ENCODE measurements at places on chromosomes 2 and 18. TPM values are rescaled to one million over a fixed set of nuclear protein-coding genes. Genes with fewer than 3 reads are reported as not detected.

- no peak for DNase-seq
Measured at GRCh38 chr2:14930441-14930840, 297.9 kb downstream of the LRATD1 start.

DNA sequence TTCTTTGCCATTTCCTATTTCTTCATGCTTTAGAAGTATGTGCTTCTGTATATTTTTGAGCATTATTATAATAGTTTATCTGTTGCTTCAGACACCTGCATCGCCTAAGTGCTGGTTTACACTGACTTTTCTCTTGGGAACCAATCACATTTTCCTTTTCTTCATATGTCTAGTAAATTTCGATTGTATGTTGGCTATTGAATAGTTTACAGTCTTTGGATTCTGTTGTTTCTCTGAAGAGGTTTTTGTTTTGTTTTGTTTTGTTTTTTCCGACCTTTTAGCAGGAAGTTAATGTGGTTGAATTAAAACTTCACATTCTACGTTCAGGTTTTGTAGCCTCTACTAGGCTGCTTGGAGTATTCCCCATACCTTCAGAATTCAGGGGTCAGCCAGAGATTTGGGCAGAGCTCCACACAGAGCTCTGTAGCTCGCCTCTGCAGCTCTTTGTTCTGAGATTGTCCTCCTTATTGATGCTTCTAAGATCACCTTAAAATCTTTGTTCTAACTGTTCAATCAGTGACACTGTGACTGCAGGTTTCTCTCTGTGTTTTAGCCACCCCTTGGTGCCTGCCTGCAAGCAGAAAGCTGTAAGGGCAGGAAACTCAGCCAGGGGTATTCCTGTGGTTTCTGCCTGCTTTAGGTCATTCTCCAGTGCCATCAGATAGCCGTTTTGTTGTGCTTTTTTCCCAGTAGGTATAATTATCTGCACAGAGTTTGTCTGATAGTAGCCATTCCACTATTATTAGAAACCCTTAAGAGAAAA lies 83.4 kb downstream of the FAM168B start:
- DNase-seq: no peak

DNA sequence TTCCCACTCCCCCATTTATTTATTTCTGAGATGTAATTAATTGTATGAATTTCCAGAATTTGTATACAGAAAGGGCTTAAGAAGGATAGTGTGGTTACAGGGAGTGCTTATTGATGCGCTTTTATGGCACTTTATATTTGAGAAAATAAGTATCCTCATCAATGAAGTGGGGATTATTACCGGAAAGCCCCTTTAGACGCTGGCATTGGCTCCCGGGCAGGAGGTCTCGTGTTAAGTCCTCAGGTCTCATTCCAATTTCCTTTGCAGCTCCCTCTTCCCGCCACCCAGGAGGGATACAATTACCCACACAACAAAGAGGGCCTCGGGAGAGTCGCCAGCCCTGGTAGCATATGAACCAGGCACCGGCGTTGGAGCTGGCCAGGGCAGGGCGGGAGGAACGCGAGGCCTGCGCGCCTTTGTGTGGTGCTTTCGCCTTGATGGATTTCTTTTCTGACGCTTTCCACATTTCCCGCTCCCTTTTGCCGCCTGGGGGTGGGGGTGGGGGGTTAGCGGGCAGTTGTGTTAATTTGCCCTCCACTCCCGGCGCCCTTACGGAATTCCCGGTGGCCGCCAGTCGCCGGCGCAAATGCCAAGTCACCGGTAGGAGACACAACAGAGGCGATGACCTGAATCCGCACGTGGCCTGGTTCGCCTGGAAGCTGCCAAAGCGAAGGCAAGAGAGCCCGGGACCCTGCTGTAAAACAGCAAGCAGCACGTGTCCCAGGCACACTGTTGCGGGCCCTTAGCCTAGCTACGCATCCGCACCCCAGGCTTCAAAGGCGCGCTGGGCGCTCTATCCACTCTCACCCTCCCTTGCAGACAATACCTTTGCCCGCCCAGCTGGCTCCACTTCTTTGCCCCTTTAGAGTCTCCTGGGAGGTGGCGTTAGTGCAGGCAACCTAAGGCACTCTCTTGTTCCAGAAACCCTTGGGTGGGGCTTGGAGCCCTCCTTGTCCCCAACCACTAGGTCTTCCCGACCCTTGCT lies 3.3 kb downstream of the GAD1 start:
- no peak for DNase-seq

DNA sequence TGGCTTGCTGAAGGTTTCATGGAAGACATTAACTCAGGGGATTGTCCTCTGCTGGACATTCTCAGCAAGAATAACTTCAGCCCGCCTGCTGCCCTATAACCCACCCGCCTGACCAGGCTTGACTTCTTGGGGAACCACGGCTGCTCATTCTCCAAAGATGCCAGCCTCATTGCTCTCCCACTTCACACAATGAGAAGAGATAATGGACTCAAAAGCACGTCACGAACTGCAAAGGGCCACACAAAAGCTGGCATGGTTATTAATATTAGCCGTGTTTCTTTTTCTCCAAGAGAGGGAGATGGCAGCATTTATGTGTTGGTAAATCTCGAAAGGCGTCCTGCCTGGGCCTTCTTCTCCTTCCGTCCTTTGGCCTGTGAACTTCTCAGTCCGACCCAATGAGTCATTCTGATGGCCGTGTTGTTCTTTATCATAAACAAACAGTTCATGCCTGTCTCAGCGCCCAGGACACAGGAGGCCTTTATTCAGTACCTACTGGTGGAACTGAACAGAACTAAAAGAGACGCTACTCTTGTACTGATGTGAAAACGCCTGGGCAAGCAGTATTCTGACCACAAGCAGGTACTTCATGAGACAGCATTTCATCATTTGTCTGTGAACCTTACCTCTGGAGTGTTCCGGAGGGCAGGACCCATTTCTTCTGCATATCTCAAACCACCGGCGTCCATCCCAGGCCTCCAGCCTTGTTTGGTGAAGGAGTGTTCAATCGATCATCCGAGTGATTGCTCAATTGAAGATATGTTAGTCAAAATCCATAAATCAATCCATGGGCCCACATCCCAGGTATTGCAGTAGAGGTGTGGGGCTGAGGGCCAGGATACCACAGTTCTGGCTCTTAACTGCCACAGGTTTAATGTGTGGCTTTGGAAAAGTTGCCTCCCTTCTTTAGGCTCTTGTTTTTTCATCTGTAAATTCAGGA lies 25.1 kb upstream of the KLHL29 start:
- DNase-seq: no peak

DNA sequence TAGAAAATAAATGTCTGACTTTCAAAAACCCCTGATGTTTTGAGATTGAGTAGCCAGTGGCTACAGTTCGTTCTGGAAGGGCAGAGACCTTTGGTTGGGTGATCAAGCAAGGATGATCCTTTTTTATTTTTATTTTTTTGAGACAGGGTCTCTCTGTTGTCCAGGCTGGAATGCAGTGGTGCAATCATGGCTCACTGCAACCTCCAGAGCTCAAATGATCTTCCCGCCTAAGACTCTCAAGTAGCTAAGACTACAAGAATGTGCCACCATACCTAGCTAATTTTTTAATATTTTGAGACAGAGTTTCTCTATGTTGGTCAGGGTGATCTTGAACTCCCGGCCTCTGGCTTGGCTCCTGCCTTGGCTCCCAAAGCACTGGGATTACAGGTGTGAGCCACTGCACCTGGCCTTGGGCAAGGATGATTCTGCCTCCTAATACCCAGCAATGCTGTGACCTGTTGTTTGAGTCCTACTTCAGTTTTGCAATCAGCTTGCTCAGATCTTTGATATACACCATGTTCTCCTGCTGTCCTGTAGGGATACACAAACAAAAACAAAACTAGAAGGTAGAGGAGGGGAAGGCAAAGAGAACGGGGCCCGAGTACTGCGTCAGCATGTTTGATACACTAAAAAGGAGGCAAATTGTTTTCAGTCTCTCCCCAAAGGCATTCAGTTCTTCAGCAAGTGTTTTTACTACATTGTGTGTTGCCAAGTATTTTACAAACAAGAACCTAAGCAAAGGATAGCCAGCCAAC lies 59.2 kb upstream of the LYPD6B start:
- no peak for DNase-seq

- no peak for DNase-seq
Measured at GRCh38 chr2:181805228-181806038, 86.1 kb upstream of the ITPRID2 start.

DNA sequence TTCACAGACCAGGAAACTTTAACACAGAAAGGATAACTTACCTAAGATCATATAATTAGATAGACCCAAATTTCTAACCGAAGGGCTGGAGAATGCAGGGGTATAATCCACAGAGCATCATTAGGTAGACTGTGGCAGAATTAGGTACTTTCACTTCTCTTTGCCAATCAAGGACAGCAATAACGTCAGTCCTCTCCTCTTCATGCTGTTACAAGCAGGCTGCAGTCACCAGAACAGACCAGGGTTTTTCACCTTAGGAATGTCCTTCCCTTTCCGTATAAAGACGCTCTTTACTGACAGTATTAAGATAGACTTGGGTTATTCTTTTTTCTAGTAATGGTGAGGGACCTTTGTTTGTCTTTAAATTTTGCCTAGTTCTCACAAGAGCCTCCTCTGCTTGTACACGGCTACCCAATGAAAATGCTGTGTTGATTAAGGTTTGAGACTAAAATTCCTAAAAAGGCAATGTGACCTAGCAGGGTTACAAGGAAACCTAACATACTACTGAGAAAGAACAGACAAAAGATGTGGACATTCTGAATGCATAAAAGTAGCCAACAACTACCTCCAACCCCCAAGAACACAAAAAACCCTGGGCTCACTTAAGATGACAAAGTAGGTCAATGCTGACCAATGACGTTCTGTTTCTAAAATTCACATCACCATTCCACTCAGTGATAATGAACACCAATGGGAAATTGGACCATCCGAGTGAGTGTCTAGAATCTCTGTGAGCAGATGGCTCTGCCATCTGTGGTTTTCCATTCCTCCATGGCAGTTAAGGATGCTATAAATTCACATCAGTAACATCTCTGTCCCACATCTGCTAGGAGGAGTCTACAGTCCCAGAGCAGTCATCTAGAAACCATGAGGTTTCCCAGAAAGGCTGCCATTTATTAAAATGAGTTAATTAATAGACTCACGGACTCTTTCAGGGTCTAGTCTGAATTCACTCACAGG lies 2.1 kb downstream of the PDIA6 start:
- DNase-seq: no peak

DNA sequence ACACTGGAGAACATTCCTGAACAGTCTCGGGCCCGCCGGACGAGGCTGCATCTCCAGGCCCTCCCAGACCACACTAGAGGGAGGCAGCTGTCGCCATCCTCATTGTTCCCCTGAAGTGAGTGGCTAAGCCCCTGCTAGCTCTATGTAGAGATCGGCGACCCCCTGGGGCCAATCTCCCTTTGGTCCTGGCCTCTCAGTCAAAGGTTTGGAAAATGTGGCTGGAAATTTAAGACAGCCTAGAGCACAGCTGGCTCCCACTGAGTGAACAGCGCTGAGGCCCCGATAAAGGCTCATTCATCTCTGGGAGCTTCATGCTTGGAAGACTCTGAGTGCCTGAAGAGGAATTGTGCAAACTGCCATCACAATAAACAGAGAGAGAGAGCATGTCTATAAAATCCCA lies 360.3 kb downstream of the CLIP4 start:
- no peak for DNase-seq

GRCh38 chr2:127619203-127619590 lies 26.8 kb upstream of the GPR17 start:
- no peak for DNase-seq

GRCh38 chr2:6750411-6751158 lies 115.1 kb downstream of the CMPK2 start:
- DNase-seq: no peak

DNA sequence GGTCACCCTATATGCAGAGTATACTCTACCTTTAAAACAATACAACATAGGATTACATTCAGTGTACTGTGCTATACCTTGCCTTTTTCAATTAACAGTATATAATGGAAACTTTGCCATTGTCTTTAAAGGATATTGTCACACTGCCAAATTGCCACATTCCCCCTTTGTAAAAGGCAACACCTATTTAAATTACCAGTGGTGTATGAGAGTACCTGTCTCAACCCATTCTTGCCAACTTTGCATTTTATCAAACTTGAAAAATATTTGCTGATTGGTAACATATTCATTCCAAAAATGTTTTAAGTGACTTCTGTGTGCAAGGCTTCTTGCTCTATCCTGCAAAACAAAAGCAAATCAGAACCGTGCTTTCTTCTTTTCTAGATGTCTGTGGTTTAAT lies 92.9 kb downstream of the FMNL2 start:
- DNase-seq: no peak

GRCh38 chr2:218295029-218295428 lies 2.7 kb upstream of the TMBIM1 start:
- DNase-seq: no peak

DNA sequence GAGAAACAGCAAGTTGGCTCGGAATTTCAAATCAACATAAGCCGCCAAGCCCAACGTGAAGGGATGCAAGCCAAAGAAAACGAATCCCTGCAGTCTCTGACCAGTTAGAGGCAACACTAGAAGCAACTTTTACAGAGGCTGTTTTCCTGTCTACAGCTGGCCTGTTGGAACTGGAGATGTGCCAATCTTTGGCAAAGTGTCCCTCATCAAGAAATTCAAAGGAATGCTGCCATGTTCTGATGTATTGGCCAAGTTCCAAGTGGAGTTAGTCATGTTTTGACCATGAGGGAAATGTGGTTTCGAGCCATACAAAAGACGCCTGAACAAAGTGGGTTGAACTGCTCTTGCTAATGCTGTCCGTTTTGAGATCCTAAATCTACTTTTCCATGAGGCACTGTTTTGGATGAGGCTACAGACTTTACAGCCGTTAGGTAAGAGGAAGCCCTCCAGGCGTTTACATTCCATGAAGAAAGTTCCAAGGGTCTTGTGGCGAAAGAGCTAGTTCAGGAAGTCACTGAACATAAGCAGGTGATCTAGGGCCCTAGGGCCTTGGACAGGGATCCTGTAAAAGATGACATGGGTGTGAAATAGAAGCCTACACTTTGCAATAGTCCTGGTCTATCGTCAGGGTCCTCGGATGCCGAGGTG lies 140.7 kb upstream of the PXDN start:
- no peak for DNase-seq

- DNase-seq: no peak
Measured at GRCh38 chr18:60020107-60020925, 120.5 kb downstream of the PMAIP1 start.

GRCh38 chr2:25041307-25041927 lies 459 bp upstream of the EFR3B start:
- DNase-seq: peak; percentile 21

DNA sequence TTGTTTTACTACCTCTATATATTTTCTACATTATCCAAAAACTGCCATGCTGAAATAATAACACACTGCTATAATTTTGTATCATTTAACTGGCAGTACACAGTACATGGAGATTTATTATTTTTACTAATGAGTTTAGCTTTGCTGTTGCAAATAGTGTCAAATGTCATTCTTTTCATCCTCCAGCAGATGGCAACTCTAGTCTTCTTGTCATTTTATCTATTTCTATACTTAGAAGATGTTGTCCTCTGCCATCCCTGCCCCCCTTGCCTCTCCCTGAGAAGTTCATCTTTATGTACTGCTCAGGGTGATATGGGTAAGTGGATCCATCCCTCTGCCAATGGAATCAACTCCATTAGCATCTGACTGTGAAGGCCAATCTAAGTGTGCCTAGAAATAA lies 21.7 kb upstream of the LRRTM1 start:
- DNase-seq: no peak

GRCh38 chr18:49848115-49848514 lies 34.8 kb upstream of the ACAA2 start:
- no peak for DNase-seq

The SYT4 gene
- total RNA-seq: not detected

The CIB4 gene
- not detected for total RNA-seq

The HOXD3 gene
- total RNA-seq: not detected

The G6PC2 gene
- not detected for total RNA-seq

The ABCB11 gene
- total RNA-seq: not detected

The ELOA2 gene
- total RNA-seq: not detected

The POMC gene
- 2.4 TPM for total RNA-seq

All from activated naive CD4-positive, alpha-beta T cell treated with anti-CD3 and anti-CD28 coated beads, Interleukin-2, amount 50 U/mL, for 72 hours (primary cell).